ENCODE measurements at places on chromosomes 16 and 17. TPM values are rescaled to one million over a fixed set of nuclear protein-coding genes. Genes with fewer than 3 reads are reported as not detected.

DNA sequence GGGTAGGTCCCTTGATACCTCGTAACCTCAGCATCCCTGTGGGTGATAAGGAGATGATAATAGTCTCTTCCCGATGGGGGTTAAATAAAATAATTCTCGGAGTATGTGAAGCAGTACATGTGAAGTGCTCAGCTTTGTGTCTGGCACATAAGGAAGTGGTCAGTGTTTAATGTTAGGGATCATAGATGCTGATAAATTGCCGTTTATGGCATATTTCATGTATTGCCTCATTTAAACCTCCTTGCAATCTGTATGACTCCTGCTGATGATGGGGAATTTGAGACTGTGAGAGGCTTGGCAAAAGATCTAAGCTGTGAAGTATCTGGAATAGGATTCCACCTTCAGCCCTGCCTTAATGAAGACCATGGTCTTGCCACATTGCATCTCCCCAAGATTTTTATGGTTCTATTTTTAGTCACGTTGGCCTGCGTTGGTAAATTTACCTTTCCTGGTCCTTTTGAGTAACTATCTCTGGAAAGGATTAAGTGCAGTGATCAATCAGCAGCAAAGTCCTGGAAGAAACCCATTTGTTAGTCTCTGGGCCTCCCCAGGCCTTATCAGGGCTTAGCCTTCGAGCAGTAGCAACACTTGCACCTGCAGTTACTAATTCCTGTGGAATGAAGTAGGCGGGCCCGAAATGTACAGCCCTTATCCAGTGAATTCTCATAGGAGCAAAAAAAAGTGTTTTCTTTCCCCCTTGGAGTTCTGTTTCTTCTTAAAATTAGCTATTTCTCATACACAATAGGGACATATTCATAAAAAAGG lies 144.9 kb downstream of the WWOX start:
- H3K4me3 ChIP-seq, result no peak overlapping the region
- H3K4me1 ChIP-seq, result peaks cover 7% of the 10 kb centered on the region

The KRT40 gene
- not detected for total RNA-seq

The SLC4A1 gene
- 0.05 TPM for total RNA-seq

The MGAT5B gene
- 11.5 TPM for total RNA-seq

The CCL14 gene
- total RNA-seq, result not detected

The EPN3 gene
- total RNA-seq, result 8.8 TPM

Measured in WTC11 (cell line).